Lower leg skin (tissue), 4 donors: ENCODE measurements at places on chromosomes 16 and 17.

GRCh38 chr17:30570596-30571265 is 93.5 kb downstream of the GOSR1 start:
- DNase-seq = no peak

DNA sequence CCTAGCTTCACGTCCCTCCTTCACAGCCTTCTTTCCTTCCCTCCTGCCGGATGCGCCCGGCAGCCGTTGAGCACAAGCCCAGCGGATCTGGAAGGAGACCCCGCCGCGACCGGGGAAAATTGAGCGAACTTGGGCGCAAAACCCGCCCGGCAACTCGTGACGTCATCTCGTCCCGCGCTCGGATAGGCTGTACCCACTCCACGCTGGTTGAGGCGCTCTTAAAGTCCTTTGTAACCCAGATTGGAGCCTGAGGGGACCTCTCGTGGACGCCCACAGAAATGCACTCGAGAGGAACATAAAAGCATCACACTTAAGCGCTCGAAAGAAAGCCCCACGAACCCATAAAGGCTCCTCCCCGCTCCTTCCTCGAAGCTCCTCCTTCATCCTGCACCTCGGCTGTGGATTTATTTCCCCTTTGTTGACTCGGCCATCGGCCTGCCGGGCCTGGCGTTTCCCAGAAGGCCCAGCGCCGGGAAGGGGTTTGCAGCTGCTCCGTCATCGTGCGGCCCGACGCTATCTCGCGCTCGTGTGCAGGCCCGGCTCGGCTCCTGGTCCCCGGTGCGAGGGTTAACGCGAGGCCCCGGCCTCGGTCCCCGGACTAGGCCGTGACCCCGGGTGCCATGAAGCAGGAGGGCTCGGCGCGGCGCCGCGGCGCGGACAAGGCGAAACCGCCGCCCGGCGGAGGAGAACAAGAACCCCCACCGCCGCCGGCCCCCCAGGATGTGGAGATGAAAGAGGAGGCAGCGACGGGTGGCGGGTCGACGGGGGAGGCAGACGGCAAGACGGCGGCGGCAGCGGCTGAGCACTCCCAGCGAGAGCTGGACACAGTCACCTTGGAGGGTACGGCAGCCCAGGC is at the start of gene PSMD3:
TSS of gene PSMD3 (plus strand) at position 457 of the 856 bp plus-strand sequence. CDS start at position 621, 164 bp downstream.
- DNase-seq = peak; percentile 99

- no peak for DNase-seq
Observed at GRCh38 chr17:35870906-35871819, 2.5 kb upstream of the HEATR9 start.

DNA sequence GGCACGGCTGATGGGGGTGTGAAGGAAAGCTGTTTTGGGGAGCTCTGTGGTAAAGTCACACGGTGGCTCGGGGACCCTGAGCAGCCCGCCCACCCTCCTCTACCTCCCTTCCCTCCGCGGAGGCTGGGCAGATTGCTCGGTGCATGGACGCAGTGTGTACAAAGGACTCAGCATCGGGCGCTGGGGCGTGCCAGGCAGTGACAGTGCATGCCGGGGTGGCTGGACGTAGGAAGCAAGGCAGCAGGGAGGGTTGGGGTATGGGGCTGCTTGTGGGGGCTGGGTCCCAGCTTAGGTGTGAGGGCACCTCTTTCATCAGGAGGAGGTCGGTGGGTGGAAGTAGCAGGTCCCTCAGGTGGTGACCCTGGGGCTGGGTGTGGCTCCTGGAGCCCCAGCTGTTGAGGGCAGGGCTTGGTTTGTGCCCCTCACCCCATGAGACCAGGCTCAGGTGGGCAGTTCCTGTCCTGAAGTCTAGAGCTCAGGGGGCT is 159.9 kb upstream of the GSE1 start:
- DNase-seq = no peak

DNA sequence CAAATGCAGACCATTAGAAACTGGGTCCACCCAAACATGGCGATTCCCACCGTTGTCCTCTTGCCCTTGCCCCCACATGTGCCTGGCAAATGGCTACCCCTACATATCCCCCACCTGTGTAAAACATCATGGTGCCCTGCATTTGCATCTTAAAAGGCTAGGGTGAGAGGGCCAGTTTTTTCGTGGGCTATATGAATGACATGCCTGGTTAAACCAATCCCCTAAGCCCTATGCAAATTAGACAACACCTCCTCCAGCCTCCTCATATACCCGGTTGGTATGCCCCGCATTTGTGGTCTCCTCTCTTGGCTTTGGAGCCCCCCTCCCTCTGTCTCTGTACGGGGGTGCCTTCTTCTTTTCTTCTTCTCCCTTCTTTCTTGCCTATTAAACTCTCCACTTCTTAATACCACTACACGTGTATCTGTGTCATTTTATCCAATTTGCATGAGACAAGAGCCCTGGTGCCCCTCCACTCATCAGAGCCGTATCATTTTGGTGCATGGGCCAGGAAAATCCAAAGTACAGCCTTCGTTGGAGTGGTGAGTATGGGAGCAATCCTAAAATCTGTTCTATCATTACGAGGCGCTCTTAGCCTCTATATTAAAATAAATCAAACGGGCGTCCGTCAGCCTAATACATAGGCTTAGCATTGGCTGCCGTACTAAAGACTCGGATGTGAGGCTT is 30.1 kb downstream of the QPRT start:
- DNase-seq = no peak
